ENCODE measurements at places on chromosomes 11 and 22.

DNA sequence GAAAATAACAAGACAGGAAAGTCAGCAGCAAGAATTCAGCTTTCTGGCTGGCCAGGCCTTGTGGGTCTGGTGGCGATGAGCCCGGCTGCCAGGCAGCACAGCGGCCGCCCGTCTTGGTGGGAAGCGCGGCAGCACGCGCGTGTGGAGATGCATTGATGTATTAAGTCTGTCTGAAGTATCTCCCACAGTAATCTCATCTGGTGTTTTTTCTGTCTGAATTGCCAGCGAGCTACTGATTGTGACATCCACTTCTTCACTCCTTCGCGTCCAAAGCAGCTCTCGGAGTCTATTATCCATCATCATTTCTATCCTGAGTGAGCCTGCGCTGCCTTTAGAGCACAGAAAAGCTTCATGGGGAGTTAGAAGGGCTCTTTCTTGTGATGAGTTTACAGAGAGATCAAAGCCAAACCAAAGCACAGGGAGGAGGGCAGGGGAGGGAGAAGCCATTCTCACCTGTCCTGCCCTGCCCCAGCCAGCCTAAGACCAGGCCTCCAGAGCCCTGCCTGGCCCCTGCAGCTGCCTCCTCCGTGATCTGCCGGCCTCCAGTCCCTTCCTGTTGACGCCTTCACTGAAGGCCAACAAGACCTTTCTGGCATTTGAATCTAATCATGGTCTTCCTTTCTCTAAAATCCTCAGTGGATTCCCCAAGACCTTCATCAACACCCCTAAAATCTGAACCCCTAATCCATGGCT is 1419.0 kb downstream of the TBC1D22A start:
- no peak for DNase-seq

DNA sequence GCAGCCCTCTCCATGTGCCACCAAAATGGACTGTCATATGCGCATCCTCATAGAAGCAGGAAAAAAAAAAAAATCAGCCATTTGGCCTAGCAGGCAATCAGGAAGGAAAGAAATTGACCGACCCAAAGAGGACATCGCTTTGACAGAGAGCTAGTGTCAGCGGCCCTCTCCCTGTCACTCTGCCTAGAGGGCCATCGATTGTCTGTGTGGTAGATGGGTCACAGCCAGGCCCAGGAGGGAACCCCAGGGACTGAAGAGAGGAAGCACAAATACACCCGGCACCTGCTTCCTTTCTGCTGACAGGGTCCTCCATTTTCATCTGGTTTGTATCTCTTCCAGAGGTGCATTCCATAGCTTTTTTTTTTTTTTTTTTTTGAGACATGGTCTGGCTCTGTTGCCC is 21.8 kb downstream of the VPS37C start:
- no peak for DNase-seq

GRCh38 chr11:78715639-78716311 is 141.1 kb upstream of the NARS2 start:
- peak; percentile 27 for DNase-seq

GRCh38 chr11:118791961-118792569 is 1.1 kb upstream of the DDX6 start:
- DNase-seq: peak; percentile 71

DNA sequence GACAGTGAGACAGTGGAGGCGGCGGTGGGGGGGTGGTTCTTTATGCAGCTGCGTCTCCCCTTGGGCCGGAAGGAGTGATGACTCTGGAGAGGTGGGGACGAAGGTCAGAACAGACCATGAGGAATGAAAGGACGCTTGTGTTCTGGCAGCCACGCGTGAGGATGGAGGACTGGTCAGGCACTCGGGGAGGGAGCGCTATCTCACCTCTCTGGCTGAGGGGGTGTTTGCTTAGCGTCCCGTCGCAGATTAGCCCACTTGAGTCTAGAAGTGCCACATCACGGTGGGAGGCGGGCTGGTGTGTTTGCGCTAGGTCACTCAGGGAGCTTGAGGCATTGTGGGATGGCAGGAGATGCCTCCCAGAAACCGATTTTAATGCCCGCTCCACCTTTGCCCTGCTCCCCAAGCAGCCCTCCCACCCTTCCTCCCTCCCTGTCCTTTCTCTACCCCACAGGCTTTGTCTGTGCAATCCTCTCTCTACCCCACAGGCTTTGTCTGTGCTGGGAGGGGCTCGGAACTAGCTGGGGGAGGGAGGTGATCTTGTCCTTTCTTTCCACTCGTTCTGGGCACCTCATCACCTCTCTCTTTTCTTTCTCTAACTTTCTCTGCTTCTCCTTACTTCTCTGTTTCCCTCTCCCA is 97.8 kb downstream of the PKNOX2 start:
- no peak for DNase-seq
